ENCODE measurements at places on chromosomes 7 and 10.
A peak's percentile ranks its signal among the peaks of the same experiment; 100 is the strongest.

DNA sequence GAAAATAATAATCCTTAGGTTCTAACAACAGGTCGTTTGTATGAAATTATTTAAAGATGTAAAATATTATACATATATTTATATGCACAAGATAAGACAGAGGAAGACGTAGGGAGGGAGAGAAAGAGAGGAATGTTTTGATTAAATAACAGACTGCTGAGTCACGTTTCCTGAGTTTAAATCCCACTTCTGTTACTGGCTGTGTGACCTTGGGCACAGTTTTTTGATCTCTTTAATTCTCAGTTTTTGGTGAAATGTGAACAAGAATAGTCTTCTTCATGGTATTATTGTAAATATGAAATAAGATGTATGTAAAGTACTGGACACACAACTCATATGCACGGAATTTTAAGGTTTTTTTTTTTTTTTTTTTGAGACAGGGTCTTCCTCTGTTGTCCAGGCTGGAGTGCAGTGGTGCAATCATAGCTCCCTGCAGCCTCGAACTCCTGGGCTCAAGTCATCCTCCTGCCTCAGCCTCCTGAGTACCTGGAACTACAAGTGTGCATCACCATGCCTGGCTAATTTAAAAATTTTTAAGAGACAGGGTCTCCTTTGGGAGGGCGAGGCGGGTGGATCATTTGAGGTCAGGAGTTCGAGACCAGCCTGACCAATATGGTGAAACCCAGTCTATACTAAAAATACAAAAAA, 42.6 kb downstream of the BAMBI start:
- DNase-seq, result no peak

GRCh38 chr10:114507449-114507848, 103.1 kb upstream of the AFAP1L2 start:
- DNase-seq, result peak; percentile 84

GRCh38 chr10:77109351-77109994, 528.1 kb downstream of the KCNMA1 start:
- no peak for DNase-seq

DNA sequence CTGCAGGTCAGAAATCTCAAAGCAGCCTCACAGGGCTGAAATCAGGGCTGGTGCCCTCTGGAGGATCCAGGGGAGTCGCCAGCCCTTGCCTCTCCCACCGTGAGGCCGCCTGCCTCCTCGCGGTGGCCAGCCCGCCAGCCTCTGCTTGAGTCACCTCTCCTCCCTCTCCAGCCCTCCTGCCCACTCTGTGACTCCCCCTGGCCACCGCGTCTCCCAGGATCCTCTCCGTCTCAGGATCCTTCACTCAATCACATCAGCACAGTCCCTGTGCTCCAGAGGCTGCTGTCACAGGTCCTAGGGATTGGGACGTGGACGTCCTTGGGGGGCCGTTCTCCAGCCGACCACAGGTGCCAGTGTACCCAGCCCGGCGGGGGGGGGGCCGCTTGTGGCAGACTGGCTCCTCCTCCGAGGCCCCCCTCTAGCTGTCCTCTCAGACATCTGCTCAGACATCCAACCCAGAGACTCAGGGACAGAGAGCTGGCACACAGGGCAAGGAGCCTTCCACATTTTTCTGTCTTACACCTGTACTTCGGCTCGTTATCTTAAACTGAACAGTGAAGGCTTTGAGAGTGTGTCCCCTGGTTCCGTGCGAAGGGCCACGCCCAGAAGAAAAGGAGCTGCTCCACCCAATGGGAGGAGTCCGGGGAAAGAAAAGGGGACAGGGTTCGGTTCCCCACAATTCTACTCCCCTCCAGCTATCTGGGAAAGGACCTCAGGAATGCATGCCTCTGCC, 9.4 kb upstream of the PPP2R2D start:
- no peak for DNase-seq

- DNase-seq, result no peak
Observed at GRCh38 chr10:67596641-67597040, 99.4 kb downstream of the CTNNA3 start.

GRCh38 chr7:82029236-82029913, 259.5 kb upstream of the HGF start:
- no peak for DNase-seq
